ENCODE measurements at places on chromosomes 1 and 21.

GRCh38 chr1:211722277-211723175 is 47.1 kb upstream of the NEK2 start:
- no peak for DNase-seq

- DNase-seq = no peak
Observed at GRCh38 chr1:176786274-176786673, 323.3 kb downstream of the PAPPA2 start.

DNA sequence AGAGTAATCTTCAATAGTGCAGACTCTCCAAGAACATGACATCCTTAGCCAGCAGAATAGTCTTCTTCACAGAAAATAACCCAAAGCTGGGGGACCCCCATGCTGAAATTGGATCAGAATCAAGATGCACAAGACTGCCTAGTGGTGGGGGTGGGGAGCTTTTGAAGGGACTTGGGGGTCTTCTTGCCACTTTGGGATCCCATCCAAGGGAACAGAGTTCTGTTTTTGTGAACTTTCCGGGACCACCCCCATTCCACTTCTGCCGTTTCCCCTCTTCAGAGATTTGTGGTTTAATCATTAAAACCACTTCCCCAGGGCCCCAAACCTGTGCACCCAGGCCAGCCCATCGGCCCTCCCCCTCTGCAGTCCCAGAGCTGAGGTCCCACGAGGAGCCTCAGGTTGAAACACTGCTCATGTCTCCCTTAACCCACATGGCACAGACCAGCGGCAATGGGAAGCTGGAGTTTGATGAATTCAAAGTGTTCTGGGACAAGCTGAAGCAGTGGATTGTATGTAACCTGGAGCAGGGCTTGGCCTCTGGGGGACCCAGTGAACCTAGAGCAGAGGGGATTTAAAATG is 44.9 kb downstream of the CAPN9 start:
- no peak for DNase-seq

GRCh38 chr1:56644064-56644918 is 823 bp upstream of the PRKAA2 start:
- DNase-seq = no peak

GRCh38 chr1:231806623-231807495 is 180.3 kb downstream of the DISC1 start:
- no peak for DNase-seq

GRCh38 chr1:106722466-106722865 is 334.0 kb upstream of the PRMT6 start:
- no peak for DNase-seq

DNA sequence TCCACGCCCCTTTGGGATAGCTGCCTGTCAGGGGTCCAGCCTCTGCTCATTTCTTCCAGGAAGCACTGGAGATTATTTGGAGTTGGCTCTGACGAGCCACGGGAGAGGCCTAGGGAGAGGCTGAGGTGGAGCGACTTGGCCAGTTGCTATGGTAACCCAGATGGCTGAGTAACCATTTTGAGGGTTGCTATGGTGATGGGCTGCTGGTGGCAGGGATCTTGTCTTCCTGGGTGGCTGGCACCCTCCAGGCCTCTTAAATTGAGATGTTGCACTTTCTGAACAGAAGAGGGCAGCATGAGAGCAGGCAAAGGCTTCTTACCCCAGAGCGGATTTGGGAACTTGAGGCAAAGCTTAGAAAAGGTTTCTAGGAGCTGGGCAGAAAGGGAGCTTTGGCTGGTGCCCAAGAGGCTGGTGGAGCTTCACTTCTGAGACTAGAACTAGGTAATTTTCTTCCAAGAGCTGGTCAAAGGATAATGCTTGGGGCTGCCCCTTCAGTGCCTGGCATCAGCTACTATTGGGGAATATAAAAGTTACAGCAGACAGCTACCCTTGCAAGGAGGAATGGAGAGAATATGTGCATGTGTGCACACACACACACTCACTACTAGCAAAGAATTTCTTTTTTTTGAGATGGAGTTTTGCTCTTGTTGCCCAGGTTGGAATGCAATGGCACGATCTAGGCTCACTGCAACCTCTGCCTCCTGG is 72.5 kb downstream of the NDUFS5 start:
- DNase-seq = no peak

- DNase-seq = no peak
Observed at GRCh38 chr1:16189921-16190621, 22.4 kb downstream of the ARHGEF19 start.

GRCh38 chr1:119795261-119796200 is 15.7 kb downstream of the REG4 start:
- no peak for DNase-seq

GRCh38 chr21:38126666-38127303 is 130.0 kb upstream of the KCNJ15 start:
- DNase-seq = peak; percentile 24

DNA sequence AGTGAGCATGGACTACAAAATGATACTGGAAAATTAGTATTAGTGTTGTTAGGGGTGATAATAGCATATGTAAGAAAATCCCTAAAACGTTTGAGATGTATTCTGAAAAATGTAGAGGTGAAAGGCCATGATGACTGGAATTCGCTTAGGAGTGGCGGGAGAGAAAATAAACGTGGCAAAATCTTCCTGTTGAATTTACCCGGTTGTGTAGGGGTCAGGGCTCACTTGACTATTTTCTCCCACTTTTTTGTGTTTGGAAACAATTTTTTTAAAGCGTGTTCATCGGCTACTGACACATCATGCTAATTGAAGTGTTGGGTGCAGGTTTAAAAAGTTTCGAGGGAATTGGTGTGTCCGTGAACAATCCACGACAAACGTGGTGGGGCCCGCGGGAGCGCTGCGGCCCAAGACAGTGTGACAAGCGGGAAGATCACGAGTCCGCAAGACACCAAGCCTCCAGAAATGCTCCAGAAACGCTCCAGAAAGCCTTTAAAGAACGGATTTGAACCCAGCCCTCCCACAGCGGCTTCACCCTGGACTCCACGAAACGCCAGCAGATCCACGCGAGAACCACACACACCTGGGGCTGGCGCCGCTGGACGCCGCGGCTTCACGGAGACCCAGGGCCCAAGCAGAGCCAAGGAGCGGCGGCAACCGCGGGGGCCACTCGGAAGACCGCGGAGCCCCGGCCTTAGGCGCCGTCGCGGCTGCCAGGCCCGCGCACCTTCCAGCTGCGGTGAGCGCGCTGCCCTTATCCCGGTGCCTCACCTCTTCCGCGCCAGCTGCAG is 573 bp downstream of the PSMG1 start:
- DNase-seq = no peak

- no peak for DNase-seq
Observed at GRCh38 chr1:90557706-90558105, 159.4 kb downstream of the BARHL2 start.

DNA sequence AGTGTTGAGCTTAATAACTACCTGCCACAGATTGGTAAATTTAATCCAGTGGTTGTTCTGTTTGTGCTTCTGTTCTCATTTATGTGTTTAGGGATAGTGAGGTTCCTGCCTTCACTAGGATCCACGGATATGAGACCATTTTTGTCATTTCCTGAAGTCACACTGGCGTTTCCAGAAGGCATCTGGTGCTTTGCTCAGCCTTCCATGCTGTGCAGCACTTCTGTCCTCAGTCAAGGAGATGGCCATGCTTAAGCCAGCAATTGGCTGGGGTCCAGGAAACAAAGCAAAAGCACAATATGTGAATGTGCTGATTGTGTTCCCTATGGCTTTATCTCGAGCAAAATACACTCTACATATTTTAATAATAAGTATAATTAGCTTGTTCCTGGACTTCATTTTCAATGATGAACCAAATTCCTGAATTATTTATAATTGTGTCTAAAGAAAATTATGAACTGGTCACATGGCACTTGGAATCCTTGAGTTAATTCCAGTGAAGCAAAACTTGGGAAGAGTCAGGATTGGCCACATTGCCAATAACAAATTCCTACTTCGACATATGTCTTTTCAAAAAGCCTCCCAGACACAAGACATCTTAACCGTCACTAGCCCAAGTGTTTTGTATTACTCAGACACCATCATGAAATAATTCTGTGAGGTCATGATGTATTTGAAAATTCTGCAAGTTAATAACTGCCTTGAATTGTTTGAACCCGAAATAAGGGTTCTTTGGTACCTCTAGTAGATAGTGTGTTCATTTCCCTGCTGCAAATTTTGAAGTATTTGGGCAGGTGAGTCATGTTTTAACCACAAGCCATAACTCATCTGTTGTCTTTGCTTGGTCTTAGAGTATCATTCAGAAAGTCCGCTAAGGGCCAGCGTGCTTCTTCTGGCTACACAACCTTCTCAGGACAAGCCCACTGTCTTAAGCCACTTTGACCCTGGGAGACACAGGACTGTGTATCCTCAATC is 412.4 kb downstream of the DISC1 start:
- no peak for DNase-seq

DNA sequence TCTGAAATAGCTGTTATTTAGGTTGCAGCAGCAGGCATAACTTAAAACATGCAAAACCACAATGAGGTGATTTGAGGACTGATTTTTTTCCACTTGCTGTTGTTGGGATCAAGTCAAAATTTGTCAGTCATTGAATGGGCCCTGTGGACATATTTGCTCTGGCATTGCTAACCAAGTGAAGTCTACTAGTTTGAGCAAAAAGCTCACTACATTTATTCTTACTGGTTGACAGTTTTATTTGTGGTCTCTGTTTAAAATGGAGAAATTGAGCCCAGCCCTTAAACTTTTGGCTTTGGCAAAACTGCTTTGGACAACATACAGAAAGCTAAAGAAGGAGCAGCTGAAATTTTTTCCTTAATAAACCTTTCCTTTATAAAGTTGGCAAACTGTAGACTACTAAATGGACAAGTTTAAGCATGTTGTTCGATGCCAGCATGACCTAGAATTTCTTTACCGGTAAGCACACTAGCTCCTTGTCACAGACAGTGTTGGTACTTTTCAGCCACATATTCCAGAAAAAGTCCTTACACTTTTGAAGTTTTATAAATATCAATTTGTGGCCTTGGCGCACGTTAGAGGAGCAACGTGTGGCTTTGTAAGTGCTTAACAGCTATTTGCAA is 234.6 kb downstream of the USP25 start:
- DNase-seq = no peak

DNA sequence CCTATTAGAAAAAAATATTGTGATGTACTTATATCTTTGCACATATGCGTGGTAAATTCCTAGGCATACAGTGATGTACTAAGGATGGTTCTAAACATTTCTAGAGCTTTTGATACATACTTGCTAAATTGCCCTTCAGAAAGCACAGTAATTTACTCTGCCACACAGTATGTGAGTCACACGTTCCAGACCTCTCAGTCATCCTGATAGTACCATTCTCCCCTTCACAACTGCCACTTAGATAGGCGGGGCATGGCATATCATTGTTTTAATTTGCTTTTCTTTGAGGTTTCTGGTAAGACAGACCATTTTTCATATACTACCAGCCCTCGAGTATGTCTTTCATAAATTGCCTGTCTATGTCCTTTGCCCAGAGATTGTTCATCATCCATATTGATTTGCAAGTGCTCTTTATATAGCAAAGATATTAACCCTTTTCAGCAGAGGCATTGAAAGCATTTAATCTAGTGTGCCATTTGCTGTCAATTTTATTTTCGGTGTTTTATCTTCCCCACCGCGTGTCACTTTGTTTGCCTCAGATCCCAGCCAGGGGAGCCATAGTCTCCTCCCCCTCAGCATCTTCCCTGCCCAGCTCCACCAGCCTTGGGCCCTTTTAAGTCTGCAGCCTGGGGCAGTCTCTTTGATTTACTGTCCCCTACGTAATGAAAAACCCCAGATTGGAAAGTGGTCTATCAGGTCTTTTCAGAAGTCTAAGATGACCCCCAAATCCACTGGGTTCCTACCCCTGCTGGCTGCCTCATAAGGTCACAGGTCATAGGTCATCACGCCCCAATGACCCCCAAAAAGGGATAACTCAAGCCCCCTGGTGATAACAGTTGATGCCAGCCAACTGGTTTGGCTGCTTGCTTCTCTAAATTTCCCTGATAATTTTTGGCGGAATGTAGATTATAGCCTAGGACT is 11.8 kb upstream of the PAX7 start:
- no peak for DNase-seq

GRCh38 chr1:230122366-230123279 is 55.6 kb downstream of the GALNT2 start:
- DNase-seq = no peak

DNA sequence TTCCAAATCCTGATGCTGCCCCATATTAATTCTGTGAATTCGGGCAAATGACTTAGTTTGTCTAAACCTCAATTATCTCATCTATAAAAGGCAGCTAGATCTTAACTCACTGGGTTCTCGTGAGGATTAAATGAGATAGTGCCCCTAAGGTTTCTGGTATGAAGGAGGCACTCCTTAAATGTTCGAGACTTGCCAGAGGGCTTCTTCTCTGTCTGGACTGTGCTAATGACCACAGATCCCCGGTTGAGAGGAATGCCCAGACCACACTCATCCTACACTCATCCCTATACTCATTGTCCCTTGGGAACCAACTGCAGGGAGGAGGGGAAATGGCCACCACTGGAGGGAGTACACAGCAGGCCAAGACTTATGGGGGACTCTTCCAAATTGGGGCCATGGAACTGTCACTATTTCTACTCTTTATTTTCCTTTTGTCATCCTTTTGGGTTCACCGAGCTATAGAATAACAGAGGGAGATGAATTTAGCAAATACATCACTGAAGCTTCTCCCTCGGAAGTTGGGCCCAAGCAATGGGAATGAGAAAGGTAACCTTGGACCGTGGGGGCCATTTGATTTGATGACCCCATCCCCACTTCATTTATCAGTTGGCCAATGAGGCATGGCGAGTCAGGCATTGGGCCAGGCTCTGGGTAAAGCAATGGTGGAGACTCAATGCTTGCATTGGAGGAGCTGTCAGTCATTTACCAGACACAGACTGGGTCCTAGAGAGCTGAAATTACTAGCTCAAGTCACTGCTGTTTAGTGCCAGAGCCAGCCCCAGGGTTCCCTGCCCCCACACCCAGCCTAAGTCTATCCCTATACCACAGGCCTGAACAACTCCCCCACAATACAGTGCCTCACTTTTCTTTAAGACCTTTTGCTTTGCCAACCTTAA is 5.1 kb downstream of the ATF3 start:
- no peak for DNase-seq

- no peak for DNase-seq
Observed at GRCh38 chr1:6270401-6270800, 9.5 kb upstream of the GPR153 start.

Measured in stimulated activated CD4-positive, alpha-beta T cell treated with anti-CD3 and anti-CD28 coated beads, TNF-alpha, amount 100 ng/mL, for 4 hours (primary cell).